ENCODE measurements at places on chromosomes 16 and 17.
A peak's percentile ranks its signal among the peaks of the same experiment; 100 is the strongest.

- DNase-seq: no peak
These were observed 185.1 kb upstream of the PSMD7 start for GRCh38 chr16:74111456-74111982.

- DNase-seq: no peak
These were observed 119.2 kb downstream of the RPTOR start for GRCh38 chr17:80663781-80664206.

- DNase-seq: no peak
These were observed 17.3 kb downstream of the MGRN1 start for GRCh38 chr16:4641895-4642294.

GRCh38 chr16:10929853-10930754 is 12.2 kb downstream of the DEXI start:
- DNase-seq: no peak

DNA sequence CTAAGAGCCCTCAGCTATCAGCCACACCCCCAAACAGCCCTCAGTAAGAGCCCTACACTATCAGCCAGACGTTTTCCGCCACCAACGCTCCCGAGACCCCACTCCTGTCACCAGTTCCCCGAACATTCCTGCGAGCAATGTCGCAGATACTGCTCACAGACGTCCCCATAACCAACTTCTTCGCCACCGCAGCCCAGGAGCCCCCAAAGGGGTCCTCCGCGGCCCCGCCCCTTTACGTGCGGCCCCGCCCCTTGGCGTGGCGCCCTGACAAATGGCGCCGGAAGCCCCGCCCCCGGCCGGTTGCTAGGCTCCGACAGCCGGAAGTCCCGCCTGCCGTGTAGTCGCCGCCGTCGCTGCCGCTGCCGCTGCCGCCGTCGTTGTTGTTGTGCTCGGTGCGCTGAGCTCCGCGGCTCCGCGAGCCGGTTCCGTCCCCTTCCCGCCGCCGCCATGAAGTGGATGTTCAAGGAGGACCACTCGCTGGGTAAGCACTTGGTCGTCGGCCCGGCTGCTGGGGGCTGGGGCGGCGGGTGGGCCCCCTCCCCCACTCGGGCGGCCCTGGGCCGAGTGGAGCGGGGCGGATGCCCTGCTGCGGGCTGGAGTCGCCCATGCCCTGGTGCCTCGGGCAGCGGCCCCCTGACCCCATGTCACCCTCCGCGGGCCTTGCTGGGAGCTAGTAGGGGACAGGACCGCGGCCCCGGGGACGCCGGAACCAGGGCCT is at the start of gene GABARAPL2:
GABARAPL2 (plus strand) TSS at position 340 of the 718 bp plus-strand sequence; CDS start at position 448, 108 bp downstream.
- DNase-seq: peak; percentile 93

DNA sequence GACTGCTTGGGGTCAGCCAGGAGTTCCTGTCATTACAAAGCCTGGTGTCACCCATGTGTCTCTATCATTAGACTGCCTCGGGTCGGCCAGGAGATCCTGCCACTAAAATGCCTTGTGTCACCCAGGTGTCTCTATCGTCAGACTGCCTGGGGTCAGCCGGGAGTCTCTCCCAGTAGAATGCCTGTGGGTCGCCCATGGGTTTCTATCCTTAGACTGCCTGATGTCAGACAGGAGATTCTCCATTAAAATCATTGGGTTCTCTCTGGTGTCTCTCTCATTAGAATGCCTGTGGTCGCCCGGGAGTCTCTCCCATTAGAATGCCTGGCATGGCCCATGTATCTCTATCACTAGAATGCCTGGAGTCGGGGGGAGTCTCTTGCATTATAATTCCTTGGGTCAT is 2231.0 kb downstream of the TP53TG3F start:
- no peak for DNase-seq

- no peak for DNase-seq
These were observed 58.1 kb downstream of the SLFN11 start for GRCh38 chr17:35315283-35315682.

DNA sequence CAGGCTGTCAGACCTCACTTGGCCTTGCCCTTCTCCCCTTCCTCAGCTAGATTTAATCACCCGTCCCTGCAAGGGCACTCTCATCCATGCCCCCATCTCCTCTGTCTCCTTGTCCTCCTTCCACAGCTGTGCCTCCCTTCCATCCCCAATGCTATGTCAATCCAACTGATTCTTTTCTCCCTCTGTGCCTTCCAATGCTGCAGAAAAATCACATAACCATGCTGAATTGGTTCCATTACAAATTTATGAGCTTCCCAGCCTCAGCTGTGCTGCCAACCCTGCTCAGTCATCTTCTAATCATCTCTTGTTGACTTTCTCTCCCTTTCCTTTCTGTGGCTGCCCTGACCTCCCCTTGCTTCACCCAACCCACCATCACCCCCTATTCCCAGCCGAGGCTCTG is 56.3 kb upstream of the PIRT start:
- no peak for DNase-seq

GRCh38 chr17:21467739-21468490 is 91.8 kb downstream of the KCNJ12 start:
- no peak for DNase-seq

DNA sequence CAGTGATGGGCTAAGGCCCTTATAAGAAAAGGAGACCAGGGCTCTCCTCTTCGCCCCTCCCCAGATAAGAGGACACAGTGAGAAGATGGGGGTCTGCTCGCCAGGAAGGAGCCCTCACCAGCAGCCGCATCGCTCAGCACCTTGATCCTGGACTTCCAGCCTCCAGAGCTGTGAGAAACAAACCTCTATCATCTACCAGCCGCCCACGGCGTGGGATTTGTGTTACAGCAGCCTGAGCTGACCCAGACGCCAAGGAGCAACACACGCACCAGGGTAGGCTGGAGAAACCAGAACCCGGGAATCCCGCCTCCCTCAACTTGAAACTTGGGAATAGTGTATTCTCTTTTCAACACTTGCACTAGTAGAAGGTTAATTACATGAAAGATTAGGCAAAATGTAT is 4.2 kb upstream of the ZG16B start:
- no peak for DNase-seq

DNA sequence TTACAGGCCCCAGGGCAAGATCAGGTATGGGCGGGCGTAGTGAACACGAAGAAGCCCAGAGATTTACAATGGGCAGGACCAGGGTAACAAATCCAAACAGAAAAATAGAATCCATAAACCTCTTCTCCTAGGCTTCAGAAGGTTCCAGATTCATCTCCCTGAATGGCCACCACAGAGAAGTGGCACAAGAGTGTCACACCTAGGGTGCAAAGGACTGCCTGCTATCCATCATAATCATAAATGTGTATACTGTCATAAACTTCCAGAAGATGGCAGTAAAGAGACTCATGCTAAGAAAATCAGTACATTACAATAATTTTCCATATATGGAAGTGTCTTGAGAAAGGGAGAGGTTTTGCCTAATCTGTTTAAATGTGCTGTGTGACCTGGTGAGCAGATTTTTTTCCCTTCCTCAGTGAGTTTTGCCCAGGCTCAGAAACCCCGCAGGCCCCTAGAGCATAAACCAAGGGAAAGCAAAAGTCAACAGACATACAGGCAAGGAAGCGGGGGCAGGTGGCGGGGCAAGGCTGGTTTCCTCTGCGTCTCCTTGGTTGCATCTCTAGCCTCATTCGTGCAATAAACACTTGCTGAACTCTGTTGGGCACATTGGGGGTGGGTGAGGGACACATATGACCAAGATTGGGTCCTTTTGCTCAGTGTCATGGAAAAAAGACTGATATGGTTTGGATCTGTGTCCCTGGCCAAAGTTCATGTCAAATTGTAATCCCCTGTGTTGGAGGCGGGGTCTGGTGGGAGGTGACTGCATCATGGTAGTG is 92.0 kb upstream of the CDH5 start:
- no peak for DNase-seq

DNA sequence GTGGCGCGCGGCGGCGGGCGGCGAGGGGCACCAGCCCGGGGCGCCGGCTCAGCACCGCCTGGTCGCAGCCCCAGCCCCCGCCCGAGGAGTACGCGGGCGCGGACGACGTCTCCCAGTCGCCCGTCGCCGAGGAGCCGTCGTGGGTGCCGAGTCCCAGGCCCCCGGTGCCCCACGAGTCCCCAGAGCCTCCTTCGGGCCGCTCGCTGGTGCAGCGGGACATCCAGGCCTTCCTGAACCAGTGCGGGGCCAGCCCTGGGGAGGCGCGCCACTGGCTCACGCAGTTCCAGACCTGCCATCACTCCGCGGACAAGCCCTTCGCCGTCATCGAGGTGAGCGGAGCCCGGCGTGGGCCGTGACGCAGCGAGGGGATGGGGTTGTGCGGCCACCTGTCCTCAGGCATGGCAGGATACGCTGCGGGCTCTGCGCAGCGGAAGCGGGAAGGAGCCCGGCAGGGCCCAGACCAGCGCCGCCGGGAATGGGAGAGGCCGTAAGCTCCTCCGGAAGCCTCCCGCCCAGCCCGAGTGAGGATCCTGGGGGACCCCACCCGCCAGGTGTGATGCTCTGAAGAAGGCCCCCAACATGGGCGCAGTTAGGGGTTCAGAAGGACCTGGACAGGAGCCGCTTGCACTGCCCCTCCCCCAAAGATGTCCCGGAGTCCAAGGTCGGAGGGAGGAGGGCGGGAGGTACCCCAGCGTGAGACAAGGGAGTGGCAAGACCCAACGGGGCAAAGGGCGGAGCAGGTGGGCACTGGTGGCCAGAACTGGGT is 522 bp downstream of the NAGS start:
- DNase-seq: no peak

- no peak for DNase-seq
These were observed 2.9 kb upstream of the CCDC102A start for GRCh38 chr16:57539072-57539796.

- DNase-seq: no peak
These were observed 214.3 kb downstream of the IRX3 start for GRCh38 chr16:54072237-54072636.

DNA sequence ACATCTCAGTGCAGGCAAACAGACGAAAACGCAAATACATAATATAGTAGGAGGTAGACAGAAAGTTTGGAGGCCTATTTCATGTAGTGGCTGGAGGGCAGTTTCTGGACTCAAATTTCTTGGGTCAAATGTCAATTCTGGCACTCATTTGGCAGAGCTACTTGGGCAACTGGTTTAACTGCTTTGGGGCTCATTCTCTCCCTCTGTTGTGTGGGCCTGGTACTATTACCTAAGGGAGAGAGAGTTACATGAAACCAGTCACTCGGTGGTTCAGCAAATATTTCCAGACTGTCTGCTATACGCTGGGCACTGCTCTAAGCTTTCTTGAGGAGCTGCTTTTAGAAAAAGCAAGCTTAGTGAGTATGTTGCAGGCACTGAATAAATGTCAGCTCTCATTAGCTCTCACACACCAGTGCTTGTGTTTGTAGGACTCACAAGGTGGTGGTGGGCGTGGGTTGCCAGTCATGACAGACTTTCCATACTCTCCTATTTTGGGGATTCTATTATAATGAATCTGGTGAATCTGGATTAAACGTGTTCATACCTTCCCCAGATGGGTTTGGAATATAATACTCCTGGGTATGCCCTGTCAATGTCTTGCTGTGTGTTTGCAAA is 1.8 kb upstream of the SHISA9 start:
- DNase-seq: no peak

DNA sequence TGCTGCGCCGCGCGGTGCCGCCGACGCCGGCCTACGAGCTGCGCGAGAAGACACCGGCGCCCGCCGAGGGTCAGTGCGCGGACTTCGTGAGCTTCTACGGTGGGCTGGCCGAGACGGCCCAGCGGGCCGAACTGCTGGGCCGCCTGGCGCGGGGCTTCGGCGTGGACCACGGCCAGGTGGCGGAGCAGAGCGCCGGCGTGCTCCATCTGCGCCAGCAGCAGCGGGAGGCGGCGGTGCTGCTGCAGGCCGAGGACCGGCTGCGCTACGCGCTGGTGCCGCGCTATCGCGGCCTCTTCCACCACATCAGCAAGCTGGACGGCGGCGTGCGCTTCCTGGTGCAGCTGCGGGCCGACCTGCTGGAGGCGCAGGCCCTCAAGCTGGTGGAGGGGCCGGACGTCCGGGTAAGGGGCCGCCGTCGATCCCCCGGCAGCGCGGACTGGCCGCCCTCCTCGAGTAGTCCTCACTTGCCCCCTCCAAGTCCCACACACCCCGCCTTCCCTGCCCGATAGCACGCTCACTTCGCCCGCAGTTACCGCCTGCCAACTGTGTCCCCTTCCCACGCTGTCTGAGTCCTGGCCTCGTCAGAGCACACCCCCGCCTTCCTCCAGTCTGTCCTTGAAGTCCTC is 470 bp downstream of the MLYCD start:
- DNase-seq: peak; percentile 71

GRCh38 chr16:52376676-52377280 is 170.2 kb downstream of the TOX3 start:
- DNase-seq: no peak

DNA sequence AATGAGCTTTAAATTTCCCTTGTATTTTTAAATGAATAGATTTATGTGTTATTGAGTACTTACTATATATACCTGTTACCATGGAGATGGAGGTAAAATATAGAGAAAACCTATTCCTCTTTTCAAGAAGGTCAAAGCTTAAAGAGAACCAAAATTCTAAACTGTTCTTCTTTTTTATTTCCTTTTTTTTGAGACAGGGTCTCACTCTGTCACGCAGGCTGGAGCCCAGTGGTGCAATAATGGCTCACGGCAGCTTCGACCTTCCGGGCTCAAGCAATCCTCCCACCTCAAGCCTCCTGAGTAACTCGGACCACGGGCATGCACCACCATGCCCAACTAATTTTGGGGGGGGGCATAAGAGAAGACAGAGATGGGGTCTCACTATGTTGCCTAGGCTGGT is 25.0 kb upstream of the TMEM97 start:
- no peak for DNase-seq

- no peak for DNase-seq
These were observed 22.6 kb downstream of the SMURF2 start for GRCh38 chr17:64639516-64639915.

DNA sequence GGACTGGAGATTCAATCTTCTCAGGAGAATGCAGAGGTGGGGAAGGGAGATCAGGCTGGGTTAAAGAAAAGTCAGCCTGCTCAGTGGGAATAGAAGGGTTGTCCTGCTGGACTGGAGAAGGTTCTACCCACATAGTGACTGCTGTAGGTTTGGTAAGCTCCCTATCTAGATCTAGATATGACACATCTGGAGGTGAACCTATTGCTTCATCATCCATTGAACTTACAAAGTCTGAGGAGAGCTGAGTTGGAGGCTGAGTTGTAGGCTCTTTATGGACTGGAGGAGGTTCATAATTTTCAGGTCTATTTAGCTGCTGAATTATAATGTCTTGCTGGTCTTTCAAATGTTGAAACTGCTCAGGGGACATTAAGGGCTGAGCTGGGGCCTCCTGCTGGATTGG is 46.0 kb upstream of the NF1 start:
- DNase-seq: no peak

GRCh38 chr17:29096094-29096493 is 53.2 kb downstream of the PIPOX start:
- no peak for DNase-seq

Data from natural killer cell treated with Interleukin-12 subunit alpha and Interleukin-12 subunit beta and Interleukin-15 and Interleukin-18, amount 100 ng/mL, for 72 hours (primary cell).